ENCODE measurements at places on chromosomes 12 and 14.

- DNase-seq: no peak
These were observed 1.8 kb downstream of the PXMP2 start for GRCh38 chr12:132689227-132689626.

DNA sequence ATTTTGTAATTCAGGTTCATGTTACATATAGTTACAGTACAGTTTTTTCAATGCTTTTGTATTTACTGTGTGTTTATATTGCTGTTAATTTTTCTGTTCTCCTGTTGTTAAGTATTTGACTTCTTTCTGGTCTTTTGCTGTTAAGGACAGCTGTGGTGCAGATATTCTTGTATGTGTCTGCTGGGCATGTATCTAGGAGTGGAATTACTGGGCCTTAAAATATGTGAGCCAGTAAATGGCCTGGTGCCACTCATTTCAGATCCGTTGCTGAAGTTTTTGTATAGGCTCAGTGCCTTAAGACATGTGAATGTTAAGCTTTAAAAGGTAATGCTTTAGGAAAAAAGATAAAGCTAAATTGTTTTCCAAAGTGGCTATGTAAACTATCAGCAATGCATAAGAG lies 87.3 kb downstream of the TTLL5 start:
- no peak for DNase-seq

DNA sequence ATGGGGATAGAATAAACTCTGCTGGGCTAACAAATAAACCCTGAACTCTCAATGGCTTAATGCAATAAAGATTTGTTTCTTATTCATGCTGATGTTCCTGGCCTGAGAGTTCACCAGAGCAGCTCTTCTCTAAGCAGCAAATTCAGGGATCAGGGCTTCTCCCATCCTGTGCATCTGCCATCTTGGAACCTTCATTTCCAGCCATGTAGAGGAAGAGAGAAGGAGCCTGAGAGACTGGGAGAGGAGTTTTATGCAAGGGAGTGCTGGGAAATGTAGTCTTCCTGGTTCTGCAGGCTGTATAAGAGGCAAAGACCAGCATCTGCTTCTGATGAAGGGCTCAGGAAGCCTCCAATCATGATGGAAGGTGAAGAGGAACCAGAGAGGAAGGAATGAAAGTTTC lies 20.6 kb upstream of the APOLD1 start:
- no peak for DNase-seq

- DNase-seq: no peak
These were observed 611 bp upstream of the SIX6 start for GRCh38 chr14:60508363-60508706.

- no peak for DNase-seq
These were observed 1638.1 kb upstream of the SEL1L start for GRCh38 chr14:83171761-83172160.
